Fibroblast of upper back skin (primary cell): ENCODE measurements at places on chromosomes 3 and 15.

- DNase-seq, result no peak
Measured at GRCh38 chr3:2540115-2540514, 441.4 kb downstream of the CNTN4 start.

DNA sequence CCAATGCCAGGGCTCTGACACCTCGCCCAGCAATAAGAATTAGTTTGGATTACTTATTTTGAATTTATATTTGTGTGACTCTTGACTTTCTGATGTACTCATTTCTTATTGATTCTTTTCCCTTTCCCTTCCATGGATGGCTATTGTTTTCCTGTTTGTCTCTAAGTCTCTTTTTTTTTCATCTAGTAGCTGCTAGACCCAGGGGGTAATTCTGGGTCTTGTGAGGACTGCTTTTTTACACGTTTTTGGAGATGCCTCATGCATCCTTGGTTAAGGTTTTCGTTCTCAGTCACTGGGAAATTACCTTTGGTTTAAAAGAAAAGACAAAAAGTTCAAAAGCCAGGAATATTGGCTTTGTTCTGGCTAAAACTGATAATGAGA lies 70.2 kb upstream of the STRIT1 start:
- no peak for DNase-seq

GRCh38 chr3:126339466-126339865 lies 17.7 kb downstream of the KLF15 start:
- no peak for DNase-seq

GRCh38 chr3:115912372-115912771 lies 289.1 kb downstream of the GAP43 start:
- peak; percentile 7 for DNase-seq
